ENCODE measurements at places on chromosomes 2 and 18.
A peak's percentile ranks its signal among the peaks of the same experiment; 100 is the strongest.

DNA sequence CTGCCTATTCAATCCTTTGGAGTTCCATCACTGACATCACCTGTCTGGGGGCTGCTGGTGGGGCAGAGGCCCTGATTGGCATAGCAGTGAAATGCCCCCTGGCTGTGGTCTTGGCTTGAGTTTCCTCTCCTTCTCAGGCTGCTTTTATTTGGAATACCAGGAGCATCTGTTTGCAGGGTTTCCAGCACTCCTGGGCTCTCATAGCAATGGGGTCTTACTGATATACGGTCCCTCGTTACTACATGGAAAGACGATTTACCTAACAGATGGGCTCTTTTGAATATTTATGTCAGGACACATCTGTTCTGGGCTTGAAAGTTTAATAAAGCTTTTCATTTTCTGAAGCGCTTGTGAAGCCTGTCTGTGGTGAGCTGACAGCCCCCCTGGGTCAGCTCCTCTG, 230.3 kb downstream of the SLC4A3 start:
- no peak for DNase-seq

DNA sequence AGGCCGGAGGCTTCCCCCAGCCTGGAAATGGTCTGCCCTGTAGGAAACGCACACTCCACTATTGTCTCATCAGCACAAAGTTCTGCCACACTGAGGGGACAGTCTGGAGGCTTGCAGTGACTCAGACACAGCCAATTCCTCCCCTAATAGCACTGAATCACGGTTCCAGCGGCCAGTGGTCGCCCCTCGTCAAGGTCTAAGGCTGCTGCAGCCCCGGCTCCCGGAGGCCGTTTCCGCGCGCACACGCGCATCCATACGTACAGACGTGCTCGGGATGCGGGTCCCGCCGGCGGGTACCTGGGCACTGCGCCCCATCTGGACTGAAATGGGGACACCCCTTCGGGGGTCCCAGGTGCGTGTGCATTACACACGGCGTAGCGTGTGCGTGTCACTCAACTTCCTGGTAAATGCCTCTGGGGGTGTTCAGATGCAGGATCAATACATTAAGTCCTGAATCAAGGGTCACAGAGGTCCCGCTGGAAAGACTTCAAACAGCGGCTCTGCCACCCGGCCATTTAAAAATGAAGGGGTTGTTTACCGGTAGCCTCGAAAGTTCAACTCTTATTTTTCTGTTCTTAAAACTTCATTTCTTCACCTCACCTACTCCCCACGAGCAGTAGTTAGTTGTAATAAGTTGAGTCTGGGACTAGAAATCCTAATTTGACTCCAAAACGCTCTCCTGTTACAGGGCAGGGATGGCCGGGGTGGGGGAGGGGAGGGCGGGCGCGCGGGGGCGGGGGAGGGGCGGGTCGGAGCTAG, 572 bp upstream of the ZNF516 start:
- DNase-seq: no peak

GRCh38 chr18:76687304-76687962, 134.9 kb upstream of the ZNF236 start:
- no peak for DNase-seq

DNA sequence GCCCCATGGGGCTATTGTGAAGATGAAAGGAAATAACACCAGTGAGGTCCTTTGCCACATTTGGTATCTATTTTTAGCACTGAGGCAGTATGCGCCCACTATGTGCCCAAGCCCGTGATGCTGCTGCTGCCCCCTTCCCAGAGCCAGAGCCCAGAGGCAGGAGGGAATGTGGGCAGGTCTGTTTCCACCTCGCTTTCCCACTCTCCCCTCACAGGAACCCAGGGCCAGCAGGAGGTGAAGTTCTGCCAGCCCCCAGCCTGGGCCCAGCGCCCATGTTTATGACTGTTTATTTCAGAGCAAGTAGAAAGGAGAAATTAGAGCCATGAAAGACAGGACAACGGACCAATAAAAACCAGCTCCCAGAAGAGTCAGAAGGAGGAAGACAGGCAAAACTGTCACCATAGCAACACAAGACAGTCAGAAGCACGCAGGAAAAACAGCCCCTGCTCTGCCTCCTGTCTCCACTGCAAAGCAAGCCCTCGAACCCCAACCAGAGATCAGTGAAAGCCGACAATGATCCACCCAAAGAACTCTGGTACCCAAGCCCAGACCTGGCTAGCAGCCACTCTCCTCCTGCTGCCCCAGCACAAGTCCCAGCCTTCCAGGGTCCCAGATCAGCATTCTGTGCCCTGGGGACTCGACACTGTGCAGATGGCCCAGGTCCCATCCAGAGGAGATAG, 1.4 kb downstream of the CYRIA start:
- peak; percentile 44 for DNase-seq

DNA sequence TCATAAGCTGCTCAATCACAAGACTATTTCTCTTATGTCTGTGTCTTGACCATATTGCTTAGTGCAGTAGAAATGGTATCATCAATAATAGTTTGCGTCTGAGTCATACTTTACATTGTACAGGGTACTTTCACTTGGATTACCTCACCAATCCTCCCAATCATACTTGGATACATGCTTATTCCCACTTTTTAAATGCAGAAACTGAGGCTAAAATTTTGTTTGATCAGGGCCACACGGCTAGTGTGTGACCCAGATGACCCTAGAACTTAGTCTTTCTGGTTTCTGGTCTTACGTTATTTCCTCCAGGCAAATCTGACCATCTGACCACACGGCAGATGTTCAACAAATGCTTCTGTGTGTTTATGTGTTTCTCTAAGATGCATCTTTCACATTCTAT, 23.8 kb upstream of the CCL20 start:
- DNase-seq: no peak

DNA sequence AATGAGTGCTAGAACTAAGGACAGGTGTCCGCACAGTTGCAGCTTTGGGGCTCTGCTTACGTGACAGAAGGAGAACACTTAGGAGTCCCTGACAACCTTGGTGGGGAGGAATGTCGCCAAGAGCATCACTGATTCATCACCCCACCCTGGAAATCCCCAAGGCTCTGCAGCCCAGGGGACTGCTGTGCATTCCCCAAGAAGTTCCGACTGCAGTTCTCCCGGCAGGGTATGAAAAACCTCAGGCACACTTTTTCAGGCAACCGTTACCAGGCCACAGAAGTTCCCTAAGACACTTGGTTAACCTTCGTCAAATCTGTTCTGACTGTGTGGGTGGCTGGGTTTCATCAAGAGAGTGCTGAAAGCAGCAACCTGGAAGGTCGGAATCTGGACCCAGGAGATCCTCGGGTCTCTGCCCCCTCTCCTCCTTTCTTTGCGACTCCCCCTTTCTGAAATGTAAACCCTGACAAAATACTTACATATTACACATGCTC, 192.1 kb upstream of the CXCR4 start:
- DNase-seq: no peak

GRCh38 chr2:234478121-234478858, 18.6 kb downstream of the ARL4C start:
- no peak for DNase-seq

DNA sequence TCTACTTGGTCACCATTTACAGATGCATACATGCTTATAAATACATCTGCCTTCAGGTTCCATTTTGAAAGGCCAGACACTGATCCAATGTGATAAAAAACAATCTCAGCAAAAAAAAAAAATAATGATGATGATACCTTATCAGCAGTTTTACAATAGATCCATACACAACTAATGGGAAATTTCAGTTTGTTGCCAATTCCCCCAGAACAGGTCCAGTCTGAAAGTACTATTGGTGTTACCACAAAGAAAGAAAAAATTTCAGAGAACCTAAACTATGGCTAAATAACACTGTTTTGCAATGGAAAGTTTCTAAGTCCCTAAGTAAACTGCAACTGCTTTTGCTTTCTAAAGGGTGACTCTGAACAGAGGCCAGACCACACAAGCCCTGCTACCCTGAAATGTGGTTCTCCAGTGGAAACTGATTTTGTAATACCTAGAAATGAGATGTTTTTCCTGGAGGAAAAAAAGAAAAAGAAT, 54.1 kb downstream of the LPIN2 start:
- peak; percentile 61 for DNase-seq

GRCh38 chr18:79453816-79454735, 58.3 kb downstream of the NFATC1 start:
- DNase-seq: peak; percentile 58

DNA sequence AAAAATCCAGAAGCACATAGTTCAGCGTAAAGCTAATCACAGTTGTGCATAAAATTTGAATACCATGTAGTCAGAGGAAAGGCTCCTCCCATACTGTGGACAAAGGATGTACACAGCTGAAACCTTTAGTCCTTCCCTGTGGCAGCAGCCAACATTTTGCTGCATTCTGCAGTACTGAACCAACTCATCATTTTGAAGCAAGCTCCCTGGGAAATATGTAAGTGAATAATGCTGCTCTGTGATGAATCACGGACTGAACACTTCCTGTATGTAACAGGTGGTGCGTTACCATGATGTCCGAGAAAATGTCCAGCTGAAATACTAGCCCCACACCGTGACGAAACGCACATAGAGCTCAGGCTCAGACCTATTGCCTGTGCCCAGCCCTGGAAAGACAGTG, 421.1 kb upstream of the RAB12 start:
- no peak for DNase-seq

- peak; percentile 50 for DNase-seq
Measured at GRCh38 chr2:170361090-170361936, 183.4 kb downstream of the MYO3B start.

DNA sequence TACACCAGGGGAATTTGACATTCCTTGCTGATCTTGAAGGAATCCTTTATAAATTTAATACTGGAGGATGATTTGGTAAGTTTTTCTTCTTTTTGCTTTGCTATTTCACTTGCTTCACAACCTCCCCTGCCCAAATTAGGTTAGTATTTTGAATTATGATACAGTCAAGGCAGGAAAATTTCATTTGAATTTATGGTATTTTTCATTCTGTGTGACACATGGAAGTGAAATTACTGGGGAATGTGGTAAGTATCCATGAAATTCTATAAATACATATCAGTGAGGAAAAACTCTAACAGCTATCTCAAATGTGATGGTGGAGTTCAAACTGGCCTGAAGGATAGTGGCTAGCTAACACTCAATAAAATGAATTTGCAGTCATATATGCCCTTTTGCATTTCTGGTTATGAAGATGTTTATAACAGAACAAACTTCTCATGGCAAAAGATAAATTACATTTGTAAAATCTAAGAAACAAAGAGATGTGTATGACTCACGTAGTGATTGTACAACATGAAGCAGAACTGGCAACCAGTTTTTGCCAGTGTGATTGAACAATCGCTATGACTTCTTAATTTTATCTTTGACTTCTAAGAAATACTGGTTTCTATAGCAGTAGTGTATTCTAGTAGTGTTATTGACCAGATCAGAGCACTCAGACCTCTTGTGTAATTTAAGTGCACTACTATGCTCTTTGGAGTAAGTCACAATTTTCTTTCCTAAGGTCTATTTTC, 152.6 kb downstream of the IKZF2 start:
- no peak for DNase-seq

- no peak for DNase-seq
Measured at GRCh38 chr2:96510931-96511595, 5.9 kb upstream of the NEURL3 start.

- DNase-seq: no peak
Measured at GRCh38 chr2:137155356-137156104, 390.2 kb downstream of the THSD7B start.

All from AG08395 (cell line).